ENCODE measurements at places on chromosomes 6 and 20.
A peak's percentile ranks its signal among the peaks of the same experiment; 100 is the strongest.

- DNase-seq, result no peak
Observed at GRCh38 chr6:80095600-80095999, 10.9 kb upstream of the BCKDHB start.

DNA sequence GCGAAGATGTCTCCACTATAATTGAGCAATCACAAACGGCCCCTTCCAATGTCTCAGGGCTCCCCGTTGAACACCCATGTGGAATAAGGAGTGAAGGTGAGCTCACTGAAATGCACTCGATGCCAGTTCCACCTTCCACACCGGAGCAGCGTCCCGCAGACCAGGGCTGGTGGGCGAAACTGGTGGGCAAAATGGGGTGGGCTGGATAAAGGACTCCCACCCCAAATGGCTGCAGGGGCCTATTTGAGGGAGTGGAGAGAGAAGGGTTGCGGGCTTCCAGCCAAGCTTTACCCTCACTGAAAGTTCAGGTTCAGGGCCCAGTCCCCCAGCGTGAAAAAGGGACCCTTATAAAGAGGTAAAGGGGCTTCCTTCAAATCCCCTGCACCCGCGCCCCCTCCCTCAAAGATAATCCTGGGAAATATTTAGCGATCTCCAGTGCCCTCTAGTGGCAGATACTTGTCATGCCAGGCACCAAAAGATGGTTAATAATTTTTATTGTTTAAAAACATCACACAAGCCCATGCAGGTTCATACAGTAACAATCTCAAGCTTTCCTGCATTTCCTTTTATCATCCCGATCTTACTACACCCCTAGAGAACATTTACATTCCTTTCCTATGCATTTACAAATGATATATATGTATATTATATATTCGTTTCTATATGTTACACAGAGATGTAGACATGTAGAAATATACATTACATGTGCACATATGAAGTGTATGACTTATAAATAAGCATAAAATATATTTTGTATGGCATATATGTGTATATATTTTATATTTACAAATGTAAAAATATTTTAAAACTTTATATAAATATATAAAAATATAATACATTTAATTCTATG lies 58.2 kb upstream of the NKX2-2 start:
- peak; percentile 37 for DNase-seq

- DNase-seq, result no peak
Observed at GRCh38 chr20:49548371-49548947, 19.5 kb downstream of the PTGIS start.

DNA sequence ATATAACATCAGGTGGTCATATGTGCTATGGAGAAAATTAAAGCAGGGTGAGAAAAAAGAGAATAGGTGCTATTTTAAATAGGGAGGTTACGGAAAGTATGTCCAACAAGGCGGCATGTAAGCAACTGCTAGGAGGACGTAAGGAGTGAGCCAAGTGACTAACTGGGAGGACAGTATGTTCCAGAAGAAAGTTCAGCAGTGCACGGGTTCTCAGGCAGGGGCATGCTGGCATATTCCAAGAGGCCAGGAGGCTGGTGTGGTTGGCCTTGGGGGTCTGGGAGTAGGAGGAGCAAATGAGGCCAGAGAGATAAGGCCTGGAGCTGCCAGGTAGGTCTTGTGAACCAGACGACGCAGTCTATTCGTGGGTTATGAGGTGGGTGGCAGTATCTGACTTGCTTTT lies 112.4 kb downstream of the ARMC2 start:
- DNase-seq, result no peak

- no peak for DNase-seq
Observed at GRCh38 chr20:41881466-41882046, 263.4 kb upstream of the CHD6 start.
